ENCODE measurements at places on chromosomes 3 and 15.

- DNase-seq = no peak
Observed at GRCh38 chr3:170132335-170132734, 49.2 kb downstream of the PHC3 start.

DNA sequence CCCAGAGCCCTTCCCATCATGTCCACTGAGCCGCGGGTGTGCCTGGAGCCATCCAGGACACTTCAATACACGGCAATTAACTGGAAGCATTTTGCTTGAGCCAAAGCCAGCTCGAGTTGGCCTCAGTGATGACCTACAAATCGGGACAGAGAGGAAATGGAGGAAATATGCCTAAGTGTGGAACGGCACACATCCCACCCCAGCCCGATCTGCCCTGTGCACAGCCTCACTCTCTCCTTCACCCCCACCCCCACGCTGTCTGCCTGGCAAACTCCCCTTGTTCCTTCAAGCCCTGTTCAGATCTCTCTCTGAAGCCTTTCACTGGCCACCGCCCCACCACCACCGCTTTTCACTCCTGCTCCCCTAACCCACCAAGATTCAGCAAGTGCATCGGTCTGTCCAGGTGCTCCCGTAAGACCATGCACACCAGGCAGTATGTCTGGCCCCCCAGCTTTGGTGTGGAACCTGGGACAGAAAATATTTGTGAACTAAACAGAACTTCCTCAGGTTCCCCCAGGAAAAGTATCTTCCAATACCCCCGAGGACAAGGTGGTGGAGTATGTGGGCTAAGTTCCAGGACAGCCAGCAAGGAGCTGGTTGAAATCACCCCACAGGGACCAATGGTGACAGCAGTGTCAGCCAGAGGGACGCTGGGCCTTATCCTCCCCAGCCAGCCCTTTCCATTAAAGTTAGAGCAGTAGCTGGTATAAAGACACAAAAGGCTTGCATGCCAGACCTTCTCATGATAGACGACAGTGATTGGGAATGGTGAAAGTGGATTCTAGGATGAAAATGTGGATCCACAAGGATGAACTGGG lies 83.7 kb downstream of the VGLL4 start:
- DNase-seq = no peak

DNA sequence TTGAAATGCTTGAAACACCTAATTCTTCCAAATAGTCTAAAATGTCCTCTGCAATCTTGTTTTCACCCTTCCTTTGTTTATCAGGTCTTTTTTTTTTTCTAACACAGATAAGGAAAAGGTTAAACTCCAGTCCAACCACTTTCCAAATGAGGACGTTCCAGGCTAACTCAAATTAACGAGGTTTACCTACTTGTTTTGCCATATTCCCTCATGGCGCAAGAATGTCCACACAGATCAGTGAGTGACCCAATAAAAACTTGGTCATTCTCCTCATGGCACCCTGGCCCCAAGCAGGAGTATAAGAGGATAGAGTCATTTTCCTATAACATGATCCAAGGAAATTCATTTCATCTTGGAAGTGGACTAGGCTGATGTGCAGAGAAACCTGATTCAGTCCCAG lies 6.6 kb upstream of the LIPC start:
- no peak for DNase-seq

GRCh38 chr3:185423178-185423577 lies 60.2 kb downstream of the MAP3K13 start:
- DNase-seq = no peak

DNA sequence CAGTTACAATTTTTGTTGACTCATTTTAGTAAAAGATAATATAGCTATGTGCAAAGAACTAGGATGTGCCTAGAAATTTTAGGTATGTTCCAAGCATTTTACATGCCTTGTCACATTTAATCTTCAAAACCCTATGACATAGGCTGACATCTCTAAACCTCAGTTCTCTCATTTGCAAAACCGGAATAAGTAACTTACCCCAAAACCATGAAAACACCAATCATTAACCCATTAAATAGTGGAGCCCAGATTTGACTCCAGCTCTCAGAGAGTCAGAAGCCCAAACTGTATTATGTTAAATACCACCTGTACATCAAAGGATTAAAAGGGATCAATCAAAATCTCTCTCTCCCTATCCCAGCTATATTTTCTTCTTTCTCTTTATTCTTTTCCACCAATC lies 36.6 kb downstream of the GSK3B start:
- DNase-seq = no peak

DNA sequence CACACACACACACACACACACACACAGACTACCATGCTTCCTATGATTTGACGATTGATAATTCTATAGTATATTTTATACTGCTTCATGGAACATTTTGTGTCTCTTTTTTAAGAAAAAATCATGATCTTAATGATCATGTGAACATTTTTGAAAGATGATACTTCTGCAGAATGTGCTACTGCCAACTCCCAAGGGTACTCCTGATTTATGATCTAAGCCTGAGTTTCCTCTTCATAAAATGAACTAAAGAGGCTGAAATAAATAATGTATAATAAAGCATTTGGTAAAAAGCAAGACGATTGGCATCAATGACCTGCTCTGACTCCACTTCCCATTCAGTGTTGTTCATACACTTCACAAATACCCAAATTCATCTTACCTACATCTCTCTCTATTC lies 333.8 kb upstream of the RBMS3 start:
- no peak for DNase-seq

GRCh38 chr15:63473007-63473748 lies 31.2 kb upstream of the USP3 start:
- no peak for DNase-seq

DNA sequence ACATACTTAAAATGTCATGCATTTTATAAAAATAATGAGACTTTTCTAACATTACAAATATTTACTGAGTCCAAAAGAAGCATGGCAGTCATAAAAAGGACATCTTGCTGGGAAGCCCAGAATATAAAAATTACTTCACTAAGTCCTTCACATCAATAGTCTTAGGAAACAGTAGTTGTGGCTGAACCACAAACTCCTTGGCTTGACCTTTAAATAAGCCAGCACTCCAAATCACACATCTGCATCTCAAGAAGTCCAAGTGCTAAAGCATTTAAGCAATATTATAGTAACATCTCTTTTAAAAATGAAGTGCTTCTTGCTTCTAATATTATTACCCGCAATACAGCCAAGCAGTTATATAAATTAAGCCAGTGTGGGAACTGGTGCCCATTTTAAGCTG lies 8.8 kb downstream of the CCNL1 start:
- DNase-seq = no peak

DNA sequence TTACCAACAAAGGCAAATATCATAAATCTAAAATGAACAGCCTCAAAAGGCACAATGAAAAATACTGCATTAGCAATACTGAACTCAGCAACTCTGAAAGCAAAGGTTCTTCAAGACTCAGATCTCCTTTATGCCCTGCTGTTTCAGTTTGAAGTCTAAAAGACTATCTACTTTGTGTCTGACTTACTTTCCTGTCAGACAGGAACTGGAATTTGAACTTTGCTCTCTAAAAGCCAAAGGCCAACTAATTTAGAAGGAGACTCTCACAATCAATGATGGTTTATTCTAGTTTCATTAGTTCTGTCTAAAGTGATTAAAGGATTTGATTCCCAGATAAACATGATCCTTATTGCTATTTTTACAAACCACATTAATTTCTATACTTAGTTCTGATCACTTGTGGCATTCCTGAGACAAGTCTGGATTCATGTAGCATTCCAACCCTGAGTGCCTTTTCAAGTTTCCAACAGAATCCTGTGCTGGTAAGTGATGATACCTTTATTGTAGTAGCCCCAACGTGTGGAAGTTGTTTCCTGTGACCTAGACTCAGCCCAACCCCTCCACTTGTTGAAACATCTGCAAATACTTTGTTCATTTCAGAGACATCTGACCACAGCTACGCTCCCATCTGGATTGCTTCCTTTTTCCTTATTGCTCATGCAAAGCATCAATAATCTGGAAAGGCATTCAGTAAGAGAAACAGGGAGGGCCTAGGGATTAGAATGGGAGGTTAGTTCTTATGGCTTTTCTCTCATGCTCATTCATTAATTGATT lies 14.9 kb upstream of the LEKR1 start:
- no peak for DNase-seq

- no peak for DNase-seq
Observed at GRCh38 chr3:63922491-63923199, 10.5 kb upstream of the SCAANT1 start.

- no peak for DNase-seq
Observed at GRCh38 chr3:64932666-64933342, 245.0 kb upstream of the ADAMTS9 start.

GRCh38 chr3:119350114-119350513 lies 55.9 kb downstream of the ARHGAP31 start:
- DNase-seq = no peak

DNA sequence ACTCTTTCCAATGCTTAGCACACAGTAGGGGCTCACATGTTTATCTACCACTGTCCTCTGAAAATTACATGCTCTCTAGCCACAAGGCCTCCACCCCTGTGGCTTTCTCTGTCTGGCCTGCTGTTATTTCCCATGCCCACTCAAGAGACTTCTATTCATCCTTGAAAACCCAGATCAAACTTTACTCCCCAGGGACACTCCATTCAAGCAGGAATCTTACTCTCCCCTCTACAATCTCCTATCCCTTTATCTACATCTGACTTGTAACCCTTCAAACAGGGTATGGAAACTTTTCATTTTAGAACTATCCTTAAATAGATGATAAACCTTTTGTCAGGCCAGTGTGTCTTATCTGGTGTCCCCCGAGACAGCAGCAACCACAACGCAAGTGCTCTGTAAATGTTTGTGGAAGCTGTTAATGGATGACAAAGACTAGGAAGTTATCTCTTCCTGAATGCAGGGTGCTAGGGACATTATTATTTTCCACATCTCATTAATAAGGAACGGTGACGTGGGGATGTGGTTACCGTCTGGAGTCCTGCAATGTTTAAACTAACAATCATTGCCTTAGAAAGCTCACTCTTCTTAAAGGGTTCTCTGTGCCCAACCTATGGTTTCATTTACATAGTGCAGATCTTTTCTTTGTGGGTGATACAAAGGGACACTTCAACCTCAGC lies 322.3 kb downstream of the ARRDC4 start:
- DNase-seq = no peak

- DNase-seq = no peak
Observed at GRCh38 chr15:100500226-100500990, 28.3 kb downstream of the CERS3 start.

- DNase-seq = no peak
Observed at GRCh38 chr15:75646944-75647364, 758 bp upstream of the SNX33 start.

GRCh38 chr3:66038726-66039589 lies at the start of gene MAGI1:
Gene MAGI1, minus strand, starts transcription at chr3:66038918. Its CDS starts 610 bp downstream, at chr3:66038308.
- DNase-seq = peak; percentile 45

DNA sequence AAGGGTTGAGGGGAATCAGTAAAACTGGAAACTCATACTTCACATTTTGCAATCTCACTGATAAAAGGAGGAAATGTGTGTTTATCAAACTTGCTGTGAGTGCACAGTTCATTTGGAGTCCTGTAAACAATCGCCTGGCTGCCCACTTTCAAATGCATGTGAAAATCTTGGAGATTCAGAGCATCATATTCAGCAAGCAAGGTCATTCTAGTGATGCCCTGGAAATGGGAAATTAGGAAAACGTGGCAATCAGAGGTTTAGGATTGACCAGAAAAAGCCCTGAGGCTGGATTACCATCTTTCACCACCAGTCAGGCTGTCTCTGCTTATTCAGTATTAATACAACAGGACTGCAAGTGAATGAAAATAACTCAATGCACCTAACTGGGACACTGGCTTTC lies 23.9 kb downstream of the DPH6 start:
- no peak for DNase-seq

- no peak for DNase-seq
Observed at GRCh38 chr3:134180761-134181160, 69.9 kb downstream of the RYK start.

- no peak for DNase-seq
Observed at GRCh38 chr3:70926835-70927234, 614.4 kb upstream of the MDFIC2 start.

All from stimulated activated CD8-positive, alpha-beta memory T cell treated with anti-CD3 and anti-CD28 coated beads, Interleukin-15, amount 100 ng/mL, for 48 hours (primary cell).